ENCODE measurements at places on chromosomes 13 and 19.

GRCh38 chr13:97512732-97513131 is 78.8 kb downstream of the RAP2A start:
- DNase-seq: no peak

- DNase-seq: no peak
Observed at GRCh38 chr19:33443638-33444561, 70.4 kb downstream of the CEBPG start.

- no peak for DNase-seq
Observed at GRCh38 chr13:32136716-32137115, 105.1 kb downstream of the FRY start.

GRCh38 chr13:107977071-107977574 is 238.2 kb downstream of the LIG4 start:
- no peak for DNase-seq

GRCh38 chr13:48819899-48820298 is 155.8 kb upstream of the FNDC3A start:
- no peak for DNase-seq

GRCh38 chr13:27976362-27977091 is 7.4 kb upstream of the CDX2 start:
- no peak for DNase-seq

- DNase-seq: no peak
Observed at GRCh38 chr19:1217366-1217765, 11.8 kb downstream of the STK11 start.

DNA sequence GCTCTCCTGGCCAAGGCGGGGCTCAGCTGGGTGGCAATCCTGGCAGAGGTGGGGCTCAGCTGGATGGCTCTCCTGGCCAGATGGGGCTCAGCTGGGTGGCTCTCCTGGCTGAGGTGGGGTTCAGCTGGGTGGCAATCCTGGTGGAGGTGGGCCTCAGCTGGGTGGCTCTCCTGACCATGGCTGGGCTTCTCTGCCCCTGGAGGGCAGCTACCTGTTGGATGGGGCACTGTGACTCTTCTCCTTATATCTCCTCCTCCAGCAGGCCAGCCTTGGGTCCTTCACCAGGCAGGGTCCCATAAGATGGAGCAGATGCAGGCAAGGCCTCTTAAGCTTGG is 16.7 kb downstream of the ZFR2 start:
- no peak for DNase-seq

GRCh38 chr19:19343016-19343362 is 22.4 kb downstream of the MAU2 start:
- no peak for DNase-seq

DNA sequence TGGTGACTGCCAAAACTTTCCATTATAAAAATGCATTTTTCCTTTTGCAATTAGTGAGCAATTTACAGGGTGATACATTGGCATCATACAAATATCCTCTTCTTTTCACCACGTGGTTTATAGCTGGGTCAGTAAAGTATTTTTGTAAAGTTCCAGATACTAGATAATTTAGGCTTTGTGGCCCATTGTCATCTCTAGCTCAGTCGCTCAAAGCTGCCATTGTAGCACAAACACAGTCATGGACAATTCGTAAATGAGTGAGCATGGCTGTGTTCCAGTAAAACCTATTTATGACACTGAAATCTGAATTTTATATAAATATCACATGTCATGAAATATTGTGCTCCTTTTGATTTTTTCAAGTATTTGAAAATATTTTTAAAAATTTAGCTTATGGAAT is 162.9 kb downstream of the USP12 start:
- no peak for DNase-seq

- DNase-seq: no peak
Observed at GRCh38 chr13:80577285-80577684, 236.4 kb upstream of the SPRY2 start.

DNA sequence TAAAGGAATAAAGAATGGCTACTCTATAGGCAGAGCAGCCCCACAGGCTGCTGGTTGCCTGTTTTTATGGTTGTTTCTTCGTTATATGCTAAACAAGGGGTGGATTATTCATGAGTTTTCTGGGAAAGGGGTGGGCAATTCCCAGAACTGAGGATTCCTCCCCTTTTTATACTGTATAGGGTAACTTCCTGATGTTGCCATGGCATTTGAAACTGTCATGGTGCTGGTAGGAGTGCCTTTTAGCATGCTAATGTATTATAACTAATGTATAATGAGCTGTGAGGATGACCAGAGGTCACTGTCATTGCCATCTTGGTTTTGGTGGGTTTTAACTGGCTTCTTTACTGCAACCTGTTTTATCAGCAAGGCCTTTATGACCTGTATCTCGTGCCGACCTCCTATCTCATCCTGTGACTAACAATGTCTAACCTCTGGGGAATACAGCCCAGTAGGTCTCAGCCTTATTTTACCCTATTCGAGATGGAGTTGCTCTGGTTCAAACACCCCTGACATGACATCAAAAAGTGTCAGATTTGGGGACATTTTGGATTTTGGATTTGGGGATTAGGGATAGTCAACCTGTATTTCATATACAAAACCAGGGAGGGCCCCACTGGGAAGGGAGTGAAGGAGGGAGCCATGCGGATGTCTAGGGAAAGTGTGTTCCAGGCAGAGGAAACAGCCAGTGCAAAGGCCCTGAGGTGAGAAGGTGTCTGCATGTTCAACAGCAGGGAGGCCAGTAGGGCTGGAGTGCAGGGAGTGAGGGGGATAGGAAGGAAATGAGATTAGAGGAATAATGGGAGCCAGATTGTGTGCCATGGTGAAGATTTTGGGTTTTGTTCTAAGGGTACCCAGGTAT is 10.9 kb downstream of the FXYD5 start:
- no peak for DNase-seq

GRCh38 chr19:31451686-31452330 is 102.6 kb upstream of the TSHZ3 start:
- DNase-seq: no peak

DNA sequence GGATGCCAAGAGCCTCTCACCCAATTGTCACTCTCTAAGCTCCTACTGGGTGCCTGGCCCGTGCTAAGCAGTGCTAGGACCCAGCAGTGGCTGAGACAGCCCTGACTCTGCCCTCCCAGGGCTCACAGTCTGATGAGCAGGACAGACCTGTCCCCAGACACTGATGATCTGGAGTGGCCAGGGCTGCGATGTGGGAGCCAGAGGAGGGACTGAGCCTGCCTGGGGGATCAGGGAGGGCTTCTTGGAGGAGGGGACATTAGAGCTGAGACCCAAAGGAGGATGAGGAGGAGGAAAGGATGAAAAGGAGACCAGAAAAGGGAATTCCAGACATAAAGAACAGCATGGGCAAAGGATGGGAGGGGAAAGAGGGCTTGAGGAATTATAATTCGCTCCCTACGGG is 6.6 kb downstream of the ERCC1 start:
- no peak for DNase-seq

GRCh38 chr13:70756088-70756487 is 647.8 kb upstream of the KLHL1 start:
- no peak for DNase-seq

DNA sequence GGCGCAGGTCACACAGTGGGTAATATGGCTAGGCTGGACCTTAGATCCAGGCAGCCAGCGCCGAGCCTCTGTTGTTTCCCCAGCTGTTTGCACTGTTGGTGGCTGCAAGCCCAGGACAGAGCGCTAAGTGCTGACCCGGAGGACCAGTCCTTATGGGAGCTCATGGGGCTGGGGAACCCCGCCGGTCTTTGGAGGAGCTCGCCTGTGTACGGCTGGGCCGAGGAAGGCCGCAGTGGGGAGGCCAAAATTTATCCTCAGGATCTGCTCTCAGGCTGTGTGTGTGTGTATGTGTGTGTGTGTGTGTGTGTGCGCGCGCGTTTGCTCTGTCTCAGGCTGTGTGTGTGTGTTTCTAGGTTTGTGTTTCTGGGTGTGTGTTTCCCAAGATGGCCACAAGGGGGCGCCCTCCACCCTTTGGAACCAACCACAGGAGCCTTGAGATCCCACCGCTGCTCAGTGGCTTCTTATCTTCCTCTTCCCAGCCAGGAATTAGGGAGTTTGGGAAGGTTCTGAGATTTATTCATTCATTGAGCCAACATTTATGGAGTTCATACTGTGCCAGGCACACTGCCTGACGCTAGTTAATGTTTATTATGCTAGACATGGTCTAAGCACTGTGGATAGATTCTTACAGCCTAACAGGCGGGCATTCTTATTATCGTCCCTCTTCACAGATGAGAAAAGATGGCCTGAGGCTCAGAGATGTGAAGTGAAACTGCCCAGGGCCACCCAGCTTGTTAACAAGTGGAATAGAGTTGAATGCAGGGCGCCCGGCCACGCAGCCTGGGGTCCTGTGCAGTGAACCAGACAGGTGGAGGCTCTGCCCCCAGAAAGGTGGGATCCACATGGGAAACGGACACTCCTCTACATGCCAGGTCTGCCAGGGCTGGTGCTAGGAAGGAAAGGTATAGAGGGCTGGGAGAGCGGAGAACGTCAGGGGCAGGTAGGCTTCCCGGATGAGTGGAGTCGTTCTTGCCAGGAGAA is 13.0 kb downstream of the PGLYRP1 start:
- DNase-seq: no peak

DNA sequence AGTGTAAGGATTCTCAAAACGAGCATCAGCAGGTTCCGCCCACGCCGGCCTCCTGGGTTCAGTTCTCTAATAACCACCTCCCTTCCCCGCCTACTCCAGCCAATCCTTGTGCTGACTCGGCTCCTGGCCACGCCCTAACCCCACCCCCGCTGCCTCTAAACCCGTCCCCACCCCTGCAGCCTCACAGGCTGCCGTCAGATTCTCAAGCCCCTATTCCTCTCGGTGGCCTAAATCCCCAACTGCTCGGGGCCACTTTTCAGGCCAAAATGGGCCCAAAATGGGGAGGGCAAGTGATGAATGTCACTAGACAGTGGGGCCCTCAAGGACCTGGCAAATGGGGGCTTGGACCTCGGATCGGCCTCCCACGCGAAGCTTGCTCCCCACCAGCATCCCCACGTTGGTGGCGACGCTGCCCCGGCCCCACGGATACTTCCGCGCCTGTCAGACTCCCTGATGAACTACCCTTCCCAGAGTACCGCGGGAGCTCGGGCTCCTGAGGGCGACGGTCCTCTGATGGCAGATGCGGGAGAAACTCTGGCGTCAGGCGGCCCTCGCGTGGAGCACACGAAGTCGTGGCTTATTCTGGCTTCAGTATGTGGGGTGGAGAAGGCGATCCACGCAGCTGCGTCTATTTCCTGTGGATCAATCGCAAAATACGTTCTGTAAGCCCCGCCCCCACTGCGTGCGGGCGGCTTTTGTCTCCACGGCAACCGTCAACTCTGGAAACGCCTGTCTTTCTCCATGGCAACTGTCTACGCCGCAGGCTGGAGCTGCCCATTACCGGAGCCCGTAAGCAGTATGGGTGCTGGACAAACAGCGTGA is 24.8 kb downstream of the ZNF473 start:
- peak; percentile 42 for DNase-seq

DNA sequence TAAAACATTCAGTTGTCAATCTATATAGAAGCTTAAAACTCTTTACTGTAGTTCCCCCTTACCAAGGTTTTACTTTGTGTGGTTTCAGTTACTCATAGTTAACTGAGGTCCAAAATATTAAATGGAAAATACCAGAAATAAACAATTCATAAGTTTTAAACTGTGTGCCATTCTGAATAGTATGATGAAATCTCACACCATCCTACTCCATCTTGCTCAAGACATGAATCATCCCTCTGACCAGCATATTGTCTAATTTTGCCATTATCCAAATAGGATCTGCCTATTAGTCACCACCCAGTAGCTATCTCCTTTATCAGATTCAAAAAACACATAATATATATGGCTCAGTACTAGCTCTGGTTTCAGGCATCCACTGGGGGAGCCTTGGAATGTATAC is 22.4 kb downstream of the ZNF571 start:
- DNase-seq: no peak

- DNase-seq: no peak
Observed at GRCh38 chr13:95258619-95259194, 42.5 kb downstream of the ABCC4 start.

- DNase-seq: no peak
Observed at GRCh38 chr19:8518536-8518935, 4.6 kb upstream of the ZNF414 start.

DNA sequence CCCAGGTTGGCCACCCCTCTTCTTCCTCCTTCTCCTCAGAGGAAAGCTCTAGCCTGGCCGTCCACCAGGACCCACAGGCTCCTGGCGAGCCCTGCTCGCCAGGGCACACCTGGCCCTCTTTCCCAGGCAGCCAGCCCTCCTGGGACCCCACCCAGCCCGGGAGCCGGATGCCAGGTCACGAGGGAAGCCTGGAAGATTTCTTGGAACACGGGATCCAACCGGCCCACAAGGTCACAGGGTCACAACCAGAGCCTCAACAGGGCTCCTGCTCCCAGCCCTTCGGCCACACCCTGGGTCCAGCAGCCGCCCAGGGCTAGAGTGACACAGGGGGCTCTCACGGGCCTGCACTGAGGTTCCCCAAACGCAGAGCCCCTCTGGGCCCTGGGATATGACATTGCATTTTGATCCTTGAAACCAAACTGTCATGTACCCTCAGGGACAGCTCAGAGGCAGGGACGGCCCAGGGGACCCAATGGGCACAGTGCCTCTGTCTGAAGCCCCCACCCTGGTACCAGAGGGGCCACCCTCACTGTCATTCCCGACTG is 5.5 kb downstream of the MKNK2 start:
- no peak for DNase-seq

DNA sequence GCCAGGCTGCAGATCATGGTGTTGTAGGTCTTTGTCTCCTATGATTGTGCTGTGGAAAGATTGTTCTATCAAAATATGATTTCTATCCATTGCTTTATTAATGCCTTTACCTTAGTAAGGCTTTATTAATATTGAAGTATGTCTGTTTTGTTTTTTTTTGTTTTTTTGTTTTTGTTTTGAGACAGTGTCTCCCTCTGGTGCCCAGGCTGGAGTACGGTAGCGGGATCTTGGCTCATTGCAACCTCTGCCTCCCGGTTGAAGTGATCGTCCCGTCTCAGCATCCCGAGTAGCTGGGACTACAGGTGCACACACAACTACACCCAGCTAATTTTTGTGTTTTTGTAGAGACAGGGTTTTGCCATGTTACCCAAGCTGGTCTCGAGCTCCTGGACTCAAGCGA is 7.7 kb downstream of the IRGC start:
- DNase-seq: no peak

- no peak for DNase-seq
Observed at GRCh38 chr19:50024719-50025021, 502 bp downstream of the VRK3 start.

GRCh38 chr13:49774376-49775005 is 18.0 kb downstream of the KPNA3 start:
- DNase-seq: no peak

DNA sequence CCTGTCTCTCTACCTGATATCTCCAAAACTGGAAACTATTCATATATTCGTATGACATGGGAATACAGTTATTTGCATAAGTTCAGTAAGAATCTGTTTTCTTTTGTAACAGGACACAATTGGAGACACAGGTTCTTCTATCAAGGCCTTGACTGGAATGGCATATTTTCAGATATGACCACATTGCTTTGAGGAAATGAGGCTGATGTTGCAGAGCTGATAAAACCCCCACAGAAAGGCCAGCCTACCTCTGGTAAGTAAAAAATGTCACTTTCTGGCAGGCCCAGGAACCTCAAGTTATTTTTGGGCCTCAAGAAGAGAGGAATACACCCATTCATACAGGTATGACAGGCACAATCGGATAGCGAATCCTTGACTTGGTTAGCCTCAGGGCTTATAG is 29.5 kb upstream of the KBTBD6 start:
- DNase-seq: no peak

GRCh38 chr19:16327911-16328823 is 3.5 kb downstream of the KLF2 start:
- DNase-seq: no peak

- no peak for DNase-seq
Observed at GRCh38 chr19:52590728-52591127, 20.6 kb downstream of the ZNF701 start.

- DNase-seq: no peak
Observed at GRCh38 chr19:10061717-10062310, 24.3 kb upstream of the SHFL start.

GRCh38 chr19:48752496-48753365 is at the start of gene FUT1:
TSS of gene FUT1 (minus strand) at chr19:48752641. CDS start at chr19:48751281, 1,360 bp downstream.
- DNase-seq: no peak

Measured in GM12864 (cell line).